NCI-H1694 treated with DMSO at 0.1 percent for 48 hours (cell line): ENCODE measurements at places on chromosomes 5 and 9.

DNA sequence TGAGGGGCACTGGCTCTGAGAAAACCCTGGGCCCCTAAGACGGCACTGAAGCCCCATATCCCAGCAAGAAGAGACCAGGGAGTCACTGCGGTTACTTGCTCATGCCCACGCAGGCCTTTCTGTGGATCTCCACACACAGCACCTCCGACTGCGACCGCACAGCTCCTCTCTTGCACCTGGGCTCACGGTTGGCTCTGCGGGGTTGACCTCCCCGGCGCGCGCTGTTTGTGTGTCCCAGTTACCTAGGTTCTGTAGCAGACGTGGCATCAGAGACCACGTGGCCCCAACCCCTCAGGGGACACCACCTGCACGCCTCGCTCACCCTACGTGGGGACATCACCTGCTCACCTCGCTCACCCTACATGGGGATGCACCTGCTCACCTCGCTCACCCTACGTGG, 12.7 kb downstream of the LPCAT1 start:
- no peak for DNase-seq

GRCh38 chr9:78023003-78023741, 8.4 kb downstream of the GNAQ start:
- DNase-seq, result no peak

- no peak for DNase-seq
Observed at GRCh38 chr5:84091127-84091799, 293.4 kb downstream of the EDIL3 start.

DNA sequence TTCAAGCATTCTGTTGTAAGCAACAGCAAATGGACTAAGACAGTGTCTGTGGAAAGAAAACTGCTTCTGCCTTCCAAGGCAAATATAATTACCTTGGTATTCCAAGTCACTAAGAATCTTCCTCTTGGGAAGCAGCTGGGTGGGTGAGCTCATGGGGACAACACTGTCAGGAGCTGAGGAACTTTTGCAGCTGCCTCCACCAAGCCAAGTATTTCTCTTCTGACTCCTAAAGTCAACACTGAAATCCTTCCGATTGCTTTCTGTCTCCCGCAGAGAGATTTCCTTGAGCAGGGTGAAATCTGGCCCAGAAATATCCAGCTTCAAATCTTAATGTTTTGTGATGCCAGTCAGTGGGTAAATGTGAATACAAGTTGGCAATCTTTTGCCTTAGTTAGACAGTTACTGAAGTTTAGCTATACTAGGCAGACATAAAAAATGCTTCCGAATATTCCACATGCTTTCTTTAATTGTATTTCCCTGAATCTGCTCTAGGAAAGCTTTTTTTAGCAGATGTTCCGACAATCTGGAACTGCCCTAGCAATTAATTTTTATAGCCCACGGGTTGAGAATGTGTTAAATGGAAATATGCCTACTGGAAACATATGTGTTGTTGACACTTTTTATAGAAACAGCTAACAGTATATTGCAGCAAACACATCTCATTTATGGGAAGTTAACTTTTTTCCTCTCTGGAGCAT, 369.9 kb upstream of the DAB2 start:
- no peak for DNase-seq

DNA sequence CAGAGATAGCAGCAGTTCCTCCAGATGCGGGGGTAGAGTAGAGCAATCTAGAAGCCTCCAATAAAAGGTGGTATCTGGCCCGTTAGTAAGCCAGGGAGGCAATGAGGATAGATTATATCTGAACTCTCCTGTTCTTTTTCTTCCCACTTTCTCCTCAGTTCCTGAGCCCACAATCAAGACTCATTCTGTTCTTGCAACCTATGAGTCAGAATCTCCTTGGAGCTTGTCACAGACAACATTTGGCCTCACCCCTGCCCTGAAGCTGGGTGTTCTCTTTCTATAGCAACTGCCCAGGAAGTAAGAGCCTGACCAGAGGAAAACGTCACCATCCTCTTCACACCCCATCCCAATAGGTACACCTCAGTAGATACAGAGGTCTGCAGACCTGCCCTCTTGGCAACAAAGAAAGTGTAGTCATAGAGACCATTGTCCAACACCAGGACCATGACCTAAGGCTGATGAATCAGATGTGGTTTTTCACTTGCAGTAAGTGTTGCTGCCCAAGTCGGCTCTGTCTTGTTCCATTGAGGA, 76.3 kb upstream of the PCA3 start:
- no peak for DNase-seq

DNA sequence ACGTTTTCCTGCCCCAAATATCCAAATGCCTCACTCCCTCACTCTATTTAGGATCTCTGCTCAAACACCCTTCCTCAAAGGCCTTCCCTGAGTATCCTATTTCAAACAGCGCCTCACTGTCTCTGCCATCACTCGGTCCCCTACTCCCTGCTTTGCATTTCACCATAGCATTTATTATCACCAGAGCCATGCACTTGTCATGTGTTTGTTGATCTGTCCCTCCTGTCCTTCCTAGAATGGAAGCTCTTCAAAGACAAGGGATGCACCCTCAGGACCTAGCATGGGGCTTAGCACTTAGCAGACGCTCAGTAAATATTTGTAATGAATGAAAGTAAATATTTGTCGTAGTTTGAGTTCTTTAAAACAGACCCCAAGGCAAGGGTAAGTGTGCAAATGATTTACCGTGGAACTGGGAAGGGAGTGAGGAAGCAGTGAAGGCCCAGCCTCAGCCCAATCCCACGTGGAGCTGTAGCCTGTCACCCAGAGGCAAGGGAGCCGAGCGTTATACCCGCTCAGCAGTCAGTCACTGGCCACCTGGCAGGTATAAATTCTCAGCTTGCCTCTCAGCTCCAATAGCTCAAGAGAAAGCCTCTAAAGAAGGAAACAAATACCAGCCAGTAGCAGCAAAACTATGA, 97.7 kb upstream of the KIF2A start:
- no peak for DNase-seq

DNA sequence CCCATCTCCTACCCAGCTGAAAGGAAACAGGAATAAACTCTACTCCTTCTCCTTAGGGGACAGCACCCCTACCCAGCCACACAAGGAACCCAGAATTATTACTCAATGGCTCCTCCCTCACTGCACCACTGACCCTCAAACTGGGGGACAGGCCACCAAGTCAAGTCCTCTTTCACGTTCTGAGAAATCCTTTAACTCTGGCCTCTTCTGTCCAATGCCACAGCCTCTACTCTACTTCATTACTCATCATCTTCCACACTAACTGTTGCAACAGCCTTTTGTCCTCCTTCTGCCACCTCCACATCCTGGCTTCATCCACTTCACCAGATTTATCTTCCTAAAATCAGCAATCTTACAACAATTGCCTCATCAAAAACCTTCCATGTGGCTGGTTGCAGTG, 6.8 kb downstream of the TTC39B start:
- DNase-seq, result no peak

DNA sequence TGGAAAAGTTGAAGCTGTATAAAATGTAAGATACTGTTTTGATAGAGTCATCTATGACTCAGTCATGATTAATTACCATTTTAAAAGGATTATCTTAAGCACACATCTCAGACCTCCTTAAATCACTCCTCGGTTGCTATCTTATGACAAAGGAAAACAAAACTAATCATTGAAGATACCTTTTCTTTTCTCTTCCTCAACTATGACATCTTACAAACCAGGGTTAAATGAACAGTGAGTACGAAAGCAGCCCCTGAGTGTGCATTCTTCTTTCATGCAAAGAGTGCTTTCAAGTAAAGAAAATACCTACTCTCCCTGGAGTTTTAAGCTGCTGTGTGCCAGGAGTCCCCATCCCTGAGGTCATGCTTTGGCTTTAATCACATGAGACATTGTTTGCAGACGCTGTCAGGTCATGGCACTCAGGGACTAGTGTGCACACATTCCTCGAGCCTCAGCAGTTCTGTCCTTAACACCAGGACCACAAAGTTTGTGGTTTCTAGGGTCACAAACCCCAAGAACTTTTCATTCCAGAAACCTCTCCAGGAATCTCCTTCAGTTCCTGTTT, 86.7 kb upstream of the ICE1 start:
- no peak for DNase-seq

DNA sequence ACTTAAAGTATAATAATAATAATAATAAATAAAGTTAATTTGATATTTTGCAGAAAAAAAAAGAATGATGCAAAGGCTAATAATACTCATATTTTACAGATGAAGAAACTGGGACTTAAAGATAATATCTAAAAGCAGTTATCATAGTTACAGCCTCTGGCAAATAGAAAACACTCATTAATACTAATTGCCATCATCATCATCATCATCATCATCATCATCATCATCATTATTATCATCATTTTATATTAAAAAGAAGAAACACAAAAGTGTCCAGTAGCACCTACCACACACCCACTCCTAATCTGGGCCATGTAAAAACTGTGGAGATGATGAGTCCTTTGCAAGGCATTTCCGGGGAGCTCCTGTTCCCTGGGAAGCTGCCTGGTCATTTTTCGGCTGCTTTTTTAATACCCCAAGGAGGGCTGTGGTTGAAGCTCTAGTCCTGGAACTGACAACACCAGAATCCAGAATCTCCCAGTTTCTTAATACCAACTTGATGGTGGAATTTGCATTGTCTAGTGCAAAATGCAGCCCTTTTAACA, 70.8 kb downstream of the HTR4 start:
- DNase-seq, result no peak

DNA sequence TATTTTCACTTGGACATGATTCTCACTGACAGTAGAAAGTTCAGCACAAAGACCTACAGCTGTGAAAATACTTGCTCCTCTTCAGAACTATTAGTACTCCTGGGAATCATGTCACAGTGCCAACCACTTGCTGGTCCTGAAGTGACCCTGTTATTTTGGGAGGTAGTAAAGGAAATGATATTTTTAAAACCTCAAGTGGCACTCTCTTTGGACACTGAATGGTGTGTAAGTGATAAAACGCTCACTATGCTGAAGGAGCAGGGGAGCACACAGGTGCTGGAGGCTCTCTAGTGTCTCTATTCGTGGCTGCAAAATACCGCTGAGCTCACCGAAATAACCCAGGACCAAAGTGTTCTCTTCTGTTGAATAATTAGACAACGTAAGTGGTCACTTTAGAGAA, 76.9 kb upstream of the SPATA31D4 start:
- no peak for DNase-seq

GRCh38 chr5:96333391-96333790, 99.7 kb downstream of the PCSK1 start:
- no peak for DNase-seq

DNA sequence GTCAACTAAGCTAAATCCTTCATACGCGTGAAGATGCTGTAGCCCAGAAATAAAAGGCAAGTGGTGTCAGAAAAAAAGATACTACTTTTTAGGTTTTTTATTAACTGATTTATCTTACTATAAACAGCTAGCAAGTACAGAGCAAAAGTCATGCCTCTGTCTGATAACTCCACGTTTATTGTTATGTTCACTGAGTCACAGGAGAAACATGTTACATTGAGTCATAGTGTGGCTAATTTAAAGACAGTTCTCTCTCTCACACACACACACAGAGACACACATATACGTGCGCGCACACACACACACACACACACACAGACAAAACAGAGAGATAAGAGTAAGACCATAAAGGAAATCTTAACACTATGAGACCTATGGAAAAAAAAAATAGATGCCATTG, 770.0 kb upstream of the CDH10 start:
- DNase-seq, result no peak

DNA sequence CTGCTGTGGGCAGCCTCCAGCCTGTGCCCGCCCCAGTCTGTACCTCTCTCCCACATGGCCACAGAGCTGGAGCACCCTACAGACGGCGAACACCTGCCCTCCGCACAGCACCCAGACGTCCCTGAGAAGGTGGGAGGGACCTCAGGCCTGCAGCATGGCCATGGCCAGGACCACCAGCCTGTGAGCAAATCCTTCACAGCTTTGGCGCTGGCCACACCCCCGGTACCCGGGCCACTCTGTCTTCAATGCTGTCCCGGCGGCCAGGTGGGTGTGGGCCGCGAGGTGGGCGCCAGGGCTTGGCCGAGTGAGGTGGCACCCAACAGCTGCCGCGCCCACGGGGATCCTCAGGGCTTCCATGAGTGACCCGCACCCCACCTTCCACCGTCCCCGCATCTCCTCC, 18.7 kb downstream of the NOTCH1 start:
- no peak for DNase-seq

- DNase-seq, result no peak
Observed at GRCh38 chr5:103561685-103562452, 720 bp downstream of the NUDT12 start.

DNA sequence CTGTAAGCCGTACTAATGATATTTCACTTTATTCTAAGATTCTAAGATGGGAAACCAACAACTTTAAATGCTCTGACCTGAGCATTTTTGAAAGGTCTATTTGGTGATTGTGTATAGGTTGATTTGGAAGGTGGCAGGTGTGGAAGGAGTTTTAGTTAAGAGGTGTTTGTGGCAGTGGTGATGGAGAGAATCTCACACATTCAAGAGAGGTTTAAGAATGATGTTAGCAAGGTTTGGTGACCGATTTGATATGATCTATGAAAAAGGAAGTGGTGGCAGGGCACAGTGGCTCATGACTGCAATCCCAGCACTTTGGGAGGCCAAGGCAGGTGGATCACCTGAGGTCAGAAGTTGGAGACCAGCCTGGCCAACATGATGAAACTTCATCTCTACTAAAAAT, 319.2 kb upstream of the CD180 start:
- DNase-seq, result no peak

DNA sequence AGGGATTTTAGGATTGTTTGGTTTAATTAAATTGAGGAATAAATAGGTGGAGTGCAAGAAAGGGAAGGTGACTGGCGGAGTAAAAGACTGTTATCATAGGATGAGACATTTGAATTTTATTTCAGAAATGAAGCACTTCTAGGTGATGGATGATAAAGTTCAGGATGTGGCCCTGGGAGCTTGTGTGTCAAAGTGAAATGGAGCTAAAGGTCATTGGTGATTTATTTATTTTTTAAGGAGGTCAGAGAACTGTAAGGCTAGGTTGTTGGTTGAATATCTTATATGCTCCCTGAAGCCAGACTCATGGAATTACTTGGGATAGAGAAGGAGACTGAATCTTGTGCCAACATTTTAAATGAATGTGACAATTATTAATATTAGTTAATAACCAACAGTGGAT, 40.5 kb downstream of the PBX3 start:
- DNase-seq, result no peak

- DNase-seq, result peak; percentile 6
Observed at GRCh38 chr5:140239939-140240700, 62.8 kb downstream of the PFDN1 start.

DNA sequence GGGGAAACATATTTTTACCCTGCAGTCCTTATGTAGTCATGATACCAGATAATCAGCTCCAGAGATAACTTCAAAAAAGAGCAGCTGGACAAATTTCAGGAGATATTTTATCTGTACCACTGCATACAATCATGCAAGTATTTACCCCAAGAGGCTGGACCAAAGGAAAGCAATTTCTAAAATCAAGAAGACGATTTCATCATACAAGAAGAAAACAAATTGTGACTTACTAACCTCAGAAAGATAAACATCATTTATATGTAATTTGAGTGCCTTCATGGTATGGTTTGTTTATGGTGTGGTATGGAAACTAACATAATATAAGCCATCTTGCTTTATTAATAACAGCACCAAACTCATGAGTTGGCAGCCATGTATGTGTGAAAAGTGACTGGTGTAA, 603.6 kb downstream of the PSAT1 start:
- no peak for DNase-seq

GRCh38 chr5:149478761-149479160, 72.5 kb downstream of the CSNK1A1 start:
- no peak for DNase-seq
